ENCODE measurements at places on chromosomes 1 and 21. TPM values are rescaled to one million over a fixed set of nuclear protein-coding genes. Genes with fewer than 3 reads are reported as not detected.

Gene CXADR
- 0.32 TPM for total RNA-seq

Gene PMF1
- total RNA-seq: 50.9 TPM

Gene C1orf226
- under 0.01 TPM for total RNA-seq

Gene LIX1L
- total RNA-seq: 40.2 TPM

Gene FCER1G
- total RNA-seq: not detected

Gene NBPF4
- under 0.01 TPM for total RNA-seq

Gene CAMK1G
- 2.6 TPM for total RNA-seq

All from fibroblast of villous mesenchyme (primary cell).